CD4-positive, alpha-beta T cell treated with Interferon gamma for 1 hour (primary cell): ENCODE measurements at places on chromosomes 4 and X.

DNA sequence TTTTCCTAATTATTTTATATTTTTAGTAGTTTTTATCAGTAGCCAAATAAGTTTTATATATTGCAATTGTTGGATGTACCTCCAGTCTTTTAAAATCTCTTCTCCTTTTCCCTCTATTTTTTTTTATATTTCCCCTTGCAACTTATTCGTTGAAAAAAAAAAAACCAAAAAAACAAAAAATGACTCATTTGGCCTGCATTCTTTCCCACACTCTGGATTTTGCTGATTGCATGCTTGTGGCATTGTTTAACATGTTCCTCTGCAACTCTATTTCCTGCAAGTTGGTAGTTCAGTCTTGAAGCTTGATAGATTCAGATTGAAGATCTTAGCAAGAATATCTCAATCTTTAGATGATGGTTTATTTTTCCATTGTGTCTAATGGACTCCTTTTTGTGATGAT, 260.6 kb upstream of the BOD1L1 start:
- no peak for DNase-seq

DNA sequence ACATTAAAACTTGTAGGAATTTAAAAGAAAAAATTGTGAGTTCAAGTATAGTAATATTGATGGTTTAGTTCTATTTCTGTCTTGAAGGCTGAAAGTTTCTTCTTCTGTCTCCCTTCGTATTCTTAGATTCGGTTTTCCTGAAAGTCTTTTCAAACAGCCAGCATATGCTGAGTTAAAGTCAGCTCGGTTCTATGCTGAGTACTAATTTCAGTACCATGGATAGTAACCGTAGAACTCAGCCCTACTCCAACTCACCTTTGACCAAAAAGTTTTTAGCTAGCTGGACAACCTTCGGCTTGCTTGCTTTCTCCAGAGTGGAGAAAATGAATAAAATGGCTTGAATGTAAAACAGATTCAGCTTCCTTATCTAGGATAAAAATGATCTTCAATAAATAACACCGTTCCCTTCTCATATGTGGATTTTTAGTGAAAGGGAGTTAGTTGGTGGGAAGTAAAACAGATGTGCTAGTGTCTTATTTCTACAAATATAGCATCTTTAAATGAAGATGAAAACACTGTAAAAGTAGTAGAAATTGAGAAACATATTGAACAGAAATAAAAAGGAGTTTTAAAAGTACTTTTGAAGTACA, 5.2 kb downstream of the POU4F2 start:
- DNase-seq = no peak

DNA sequence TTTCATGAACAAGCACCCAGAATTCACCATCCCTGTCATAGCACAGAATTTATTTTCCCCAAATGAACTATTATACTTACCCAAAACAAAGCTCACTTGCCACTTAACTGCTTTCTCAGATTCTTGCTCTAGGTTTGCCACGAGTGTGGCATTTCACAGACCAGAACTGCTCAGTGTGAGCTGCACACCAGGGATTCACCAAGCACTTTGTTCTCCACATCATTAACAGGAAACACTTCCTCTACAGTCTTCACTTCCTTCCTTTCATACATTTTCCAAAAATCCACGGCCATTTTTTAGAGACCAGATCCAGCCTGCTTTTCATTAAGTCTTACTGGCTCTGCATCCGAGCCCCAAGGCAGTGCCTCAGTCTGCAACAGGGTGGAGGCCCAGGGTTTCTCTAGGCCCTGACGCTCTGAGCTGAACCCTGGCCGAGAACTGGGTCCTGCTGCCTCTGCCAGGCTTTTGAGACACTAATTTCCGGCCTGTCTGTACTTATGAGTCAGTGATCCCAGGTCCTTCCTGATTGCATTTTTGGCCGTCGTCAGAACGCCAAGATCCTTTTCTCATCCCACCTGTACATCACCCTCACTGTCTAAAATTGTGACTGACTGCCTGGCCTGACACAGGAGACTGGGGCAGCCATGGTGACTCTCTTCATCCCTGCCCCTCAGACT, 67.6 kb upstream of the MTNR1A start:
- no peak for DNase-seq

DNA sequence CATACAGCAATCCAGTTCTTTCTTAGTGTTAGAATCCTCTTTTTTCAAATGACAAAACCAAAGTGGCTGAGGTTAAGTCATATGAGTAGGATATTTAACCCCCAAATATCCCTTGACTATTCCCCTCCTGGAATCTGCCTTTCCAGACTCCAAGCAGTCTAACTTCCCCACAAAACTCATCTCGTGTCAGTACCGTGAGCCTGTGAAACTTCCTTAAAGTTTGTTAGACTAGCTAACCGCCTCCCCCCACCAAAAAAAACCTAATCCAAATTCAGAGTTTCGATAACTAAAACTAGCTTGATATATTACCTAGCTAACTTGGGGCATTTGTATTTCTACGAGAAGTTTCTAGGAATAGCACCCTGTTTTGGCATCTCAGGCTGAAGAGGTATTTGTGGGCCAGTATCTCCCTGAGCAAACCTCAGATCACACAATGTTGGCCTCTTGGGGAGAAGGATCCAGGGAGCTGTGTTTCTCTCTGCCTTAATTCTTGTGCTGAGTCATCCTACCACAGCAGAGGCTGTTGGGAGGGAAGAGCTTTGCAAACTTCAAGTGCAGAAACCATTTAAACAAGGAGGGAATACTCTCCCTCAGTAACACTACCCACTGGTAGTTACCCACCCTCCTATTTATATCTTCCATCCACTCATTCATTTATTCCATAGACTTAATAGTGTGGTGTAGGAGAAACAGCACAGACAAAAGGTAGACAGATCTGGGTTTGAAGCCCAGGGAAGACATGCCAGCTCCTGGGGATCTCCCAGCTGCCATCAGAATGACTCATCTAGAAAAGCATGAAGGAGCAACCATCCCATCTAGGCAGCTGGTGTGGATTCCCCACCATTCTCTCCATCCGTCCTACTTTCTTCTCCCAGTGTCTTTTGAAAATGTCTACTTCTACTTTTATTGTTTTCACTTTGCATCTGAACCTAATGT, 39.3 kb upstream of the TXK start:
- no peak for DNase-seq

GRCh38 chrX:132127743-132128142, at the start of gene FRMD7:
Gene FRMD7, minus strand, starts transcription at chrX:132128020. Its CDS starts 176 bp downstream, at chrX:132127844.
- DNase-seq = no peak

DNA sequence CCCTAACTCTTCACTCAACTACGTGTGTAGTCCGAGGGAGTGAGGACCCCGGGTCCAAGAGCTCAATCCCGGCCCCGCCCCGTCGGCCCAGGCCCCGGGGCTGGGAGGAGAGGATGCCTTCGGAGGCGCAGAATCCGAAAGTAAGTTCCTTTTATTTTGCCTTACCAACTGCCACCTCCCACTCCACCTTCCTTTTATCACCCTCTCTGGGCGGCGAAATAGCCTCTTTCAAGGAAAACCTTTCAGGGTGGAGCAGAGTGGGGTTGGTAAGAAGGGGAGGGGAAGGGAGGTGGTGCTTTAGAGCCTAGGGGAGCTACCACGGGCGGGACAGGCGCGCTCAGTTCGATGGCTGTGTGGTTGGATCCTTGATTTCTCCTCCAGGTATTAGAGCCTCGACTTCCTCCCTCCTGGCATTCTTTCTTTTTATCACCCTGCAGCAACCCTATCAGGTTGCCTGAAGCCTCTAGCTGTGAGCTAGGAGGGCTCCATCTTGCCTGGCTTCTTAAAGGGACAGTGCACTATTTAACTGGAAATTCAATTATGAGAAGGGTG, 191.2 kb downstream of the RRAGB start:
- no peak for DNase-seq

DNA sequence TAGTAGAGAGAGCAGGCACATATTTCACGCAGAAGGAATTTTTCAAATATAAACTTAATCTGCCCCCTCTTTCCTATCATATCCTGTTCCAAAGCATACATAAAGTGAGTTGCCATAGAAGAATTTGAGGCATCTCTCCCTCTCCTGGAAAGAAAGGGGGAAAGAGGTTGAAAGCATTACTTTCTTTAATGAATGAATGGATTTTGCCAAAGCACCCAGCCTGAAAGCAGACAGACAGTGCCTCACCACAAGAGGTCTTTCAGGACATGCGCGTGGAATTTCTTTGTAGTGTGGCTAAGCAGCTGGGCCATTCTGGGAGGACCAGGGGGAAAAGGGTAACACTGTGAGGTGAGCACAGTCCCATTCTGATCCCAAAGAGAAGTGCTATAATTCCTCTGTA, 651.4 kb downstream of the IQCM start:
- no peak for DNase-seq

DNA sequence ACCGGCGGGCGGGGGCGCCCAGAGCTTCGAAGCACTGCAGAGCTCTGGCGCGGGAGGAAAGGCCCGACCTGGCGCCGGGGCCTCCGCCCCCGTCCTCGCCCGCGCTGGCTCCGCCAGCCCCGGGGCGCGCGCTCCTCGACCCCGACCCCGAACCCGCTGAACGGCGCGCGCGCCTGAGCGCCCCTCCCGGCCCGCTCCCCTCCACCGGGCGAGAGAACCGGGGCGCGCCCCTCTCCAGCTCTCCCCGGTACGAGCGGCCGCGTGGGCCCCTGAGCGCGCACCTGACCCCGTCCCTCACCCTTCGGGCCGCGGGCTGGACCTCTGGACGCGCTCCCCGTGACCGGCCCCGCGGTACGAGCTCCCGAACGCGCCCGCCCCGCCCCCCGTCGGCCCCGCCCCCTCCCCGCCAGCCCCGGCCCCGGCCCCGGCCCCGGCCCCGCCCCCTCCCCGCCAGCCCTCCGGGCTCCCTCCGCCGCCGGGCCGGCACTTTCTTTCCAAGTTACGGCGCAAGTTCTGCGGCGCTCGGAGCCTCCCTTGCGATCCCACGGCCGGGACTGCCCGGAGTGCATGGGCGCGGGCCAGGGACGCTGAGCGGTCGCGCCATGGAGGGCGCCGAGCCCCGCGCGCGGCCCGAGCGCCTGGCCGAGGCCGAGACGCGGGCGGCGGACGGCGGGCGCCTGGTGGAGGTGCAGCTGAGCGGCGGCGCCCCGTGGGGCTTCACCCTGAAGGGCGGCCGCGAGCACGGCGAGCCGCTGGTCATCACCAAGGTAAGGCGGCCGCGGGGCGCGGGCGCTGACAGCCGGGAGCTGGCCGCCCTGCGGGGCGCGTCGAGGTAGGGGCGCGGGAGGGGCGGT, at the start of gene SHROOM2:
SHROOM2 (plus strand) TSS at position 486 of the 854 bp plus-strand sequence; CDS start at position 603, 117 bp downstream.
- DNase-seq = no peak

- no peak for DNase-seq
Measured at GRCh38 chrX:107753187-107753586, 22.4 kb downstream of the TSC22D3 start.

DNA sequence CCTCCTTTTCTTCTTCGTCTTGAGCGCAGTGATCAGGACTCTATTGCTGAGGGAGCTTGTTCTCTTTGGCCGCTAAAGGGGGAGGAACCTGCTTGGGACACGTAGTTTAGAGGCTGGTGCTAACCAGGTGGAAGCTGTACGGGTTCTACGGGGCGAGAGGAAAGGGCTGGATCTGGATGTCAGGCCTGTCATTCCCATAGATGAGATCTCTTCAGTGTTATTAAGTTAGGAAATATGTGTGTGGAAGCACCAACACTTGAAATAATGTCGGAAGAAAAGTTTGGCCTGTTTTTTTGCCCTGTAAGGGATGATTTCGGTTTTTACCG, 643 bp downstream of the SRP72 start:
- DNase-seq = no peak

GRCh38 chr4:119851649-119852048, 215.0 kb downstream of the MAD2L1 start:
- DNase-seq = no peak

DNA sequence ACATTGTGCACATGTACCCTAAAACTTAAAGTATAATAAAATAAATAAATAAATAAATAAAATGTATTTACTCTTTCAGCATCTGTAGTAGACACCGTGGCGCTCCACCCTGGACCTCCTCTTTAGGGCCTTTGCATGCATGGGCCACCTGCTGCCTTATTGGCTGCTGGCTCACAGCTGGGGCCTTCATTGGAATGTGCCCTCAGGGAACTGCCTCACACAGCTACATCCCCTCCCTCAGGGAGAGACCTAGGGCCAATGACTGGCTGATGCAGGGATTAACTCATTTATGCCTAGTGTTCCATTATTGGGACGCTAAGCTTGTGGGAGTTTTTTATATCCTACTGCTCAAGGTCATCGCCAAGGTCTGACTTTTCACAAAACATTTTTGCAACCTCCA, 302.9 kb upstream of the FTHL17 start:
- DNase-seq = no peak

GRCh38 chrX:352181-352580, 33.6 kb upstream of the GTPBP6 start:
- no peak for DNase-seq

DNA sequence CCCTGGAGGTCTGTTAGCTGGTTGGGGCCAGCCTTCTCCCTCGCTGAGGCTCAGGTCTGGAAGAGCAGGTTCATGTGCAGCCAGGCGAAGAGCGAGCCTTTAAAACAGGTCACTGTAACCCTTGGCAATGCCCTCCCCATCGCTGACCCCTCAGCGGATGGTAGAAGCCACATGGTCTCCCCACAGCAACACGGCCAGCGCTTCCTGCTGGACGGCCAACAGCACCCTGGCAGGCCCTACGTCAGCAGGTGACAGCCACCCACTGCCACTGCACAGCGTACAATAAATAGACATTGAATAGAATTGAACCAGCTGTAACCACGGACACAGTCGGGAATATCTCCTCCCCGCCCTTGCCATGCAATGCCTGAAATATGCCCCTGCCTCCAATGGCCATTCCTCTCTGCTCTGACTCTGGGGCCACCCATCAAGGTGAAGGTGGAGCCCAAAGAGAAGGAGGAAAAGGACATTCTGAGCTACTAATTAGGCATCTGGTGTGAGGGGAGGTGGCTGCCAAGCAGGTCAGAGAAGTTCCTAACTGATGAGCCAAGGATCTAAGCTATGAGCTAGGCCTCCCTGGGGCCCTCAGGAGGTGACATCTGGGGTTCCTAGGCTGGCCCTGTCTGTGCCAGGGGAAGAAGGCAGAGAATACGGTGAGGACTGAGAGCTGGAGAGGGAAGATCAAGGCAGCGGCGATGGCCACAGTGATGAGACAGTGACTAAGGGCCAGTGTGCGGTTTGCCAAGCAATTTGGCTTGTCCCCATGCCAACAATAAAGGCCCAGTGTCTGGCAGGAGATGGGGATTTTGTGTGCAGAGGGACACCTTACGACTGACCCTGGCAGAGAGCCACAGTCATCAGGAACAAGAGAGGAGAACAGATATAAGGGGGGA, 202.3 kb downstream of the BCOR start:
- DNase-seq = no peak

GRCh38 chrX:150664290-150664689, 28.9 kb upstream of the MTMR1 start:
- no peak for DNase-seq

DNA sequence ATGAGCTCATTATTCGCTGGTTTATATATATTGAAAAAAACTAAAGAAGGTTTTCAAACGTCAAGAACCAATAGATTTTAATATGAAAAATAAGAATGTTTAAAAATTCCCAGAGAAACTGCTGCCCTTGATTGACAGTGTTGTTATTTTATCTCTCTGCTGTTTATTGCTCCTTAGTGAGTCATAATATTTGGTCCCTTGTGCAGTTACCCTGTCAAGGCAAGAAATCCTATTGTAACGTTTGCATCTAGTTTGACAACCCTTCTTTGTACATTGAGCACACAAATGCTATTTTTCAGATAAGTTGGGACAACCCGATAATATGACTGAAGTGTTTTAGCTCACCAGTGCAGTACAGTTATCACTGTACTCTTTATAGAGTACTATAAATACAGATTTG, 349.4 kb downstream of the CCSER1 start:
- DNase-seq = no peak

- no peak for DNase-seq
Measured at GRCh38 chr4:138537731-138538490, 295.8 kb upstream of the SLC7A11 start.
